ENCODE measurements at places on chromosomes 6 and 20.

GRCh38 chr20:9999645-10000044 lies 35.1 kb upstream of the ANKEF1 start:
- DNase-seq: peak; percentile 15

DNA sequence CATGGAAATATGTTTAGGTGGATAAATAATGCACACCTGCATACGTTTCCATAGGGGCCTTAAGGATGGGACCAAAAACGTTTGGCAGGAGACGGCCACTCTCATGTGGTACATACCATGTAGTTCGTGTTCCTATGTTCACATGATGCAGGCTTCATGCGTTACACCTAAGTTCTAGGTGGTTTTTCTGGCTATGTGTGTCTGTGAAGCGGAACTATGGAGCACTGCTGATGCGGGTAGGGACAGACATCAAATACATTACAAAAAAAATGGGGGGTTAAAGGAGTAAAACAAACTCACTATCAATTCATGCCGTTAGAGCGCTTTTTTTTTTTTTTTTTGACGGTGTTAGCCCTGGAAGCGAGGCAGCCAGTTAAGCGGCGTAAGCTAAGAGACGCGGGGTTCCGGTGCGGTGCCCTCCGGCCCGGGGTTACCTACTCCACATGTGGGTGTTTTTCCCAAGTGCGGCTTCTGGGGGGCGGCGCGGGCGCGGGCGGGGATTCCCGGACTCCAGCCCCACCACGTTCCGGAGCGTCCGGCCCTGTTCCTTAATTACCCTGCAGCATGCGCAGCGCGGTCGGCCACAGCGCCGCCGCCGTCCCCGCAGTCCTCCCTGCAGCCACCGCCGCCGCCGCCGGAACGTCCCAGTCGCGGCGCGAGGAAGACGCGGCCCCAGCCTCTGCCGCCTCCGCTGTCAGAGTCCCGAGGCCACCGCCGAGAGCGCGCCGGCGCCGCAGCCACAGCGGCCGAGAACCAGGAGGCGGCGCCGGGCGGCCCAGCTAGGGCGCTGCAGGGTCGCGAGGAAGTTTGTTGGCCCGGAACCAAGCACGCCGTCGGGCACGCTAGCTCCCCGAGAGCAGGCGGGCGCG lies 648 bp downstream of the COL19A1 start:
- DNase-seq: peak; percentile 74

GRCh38 chr20:51854921-51855320 lies 52.6 kb upstream of the SALL4 start:
- no peak for DNase-seq

DNA sequence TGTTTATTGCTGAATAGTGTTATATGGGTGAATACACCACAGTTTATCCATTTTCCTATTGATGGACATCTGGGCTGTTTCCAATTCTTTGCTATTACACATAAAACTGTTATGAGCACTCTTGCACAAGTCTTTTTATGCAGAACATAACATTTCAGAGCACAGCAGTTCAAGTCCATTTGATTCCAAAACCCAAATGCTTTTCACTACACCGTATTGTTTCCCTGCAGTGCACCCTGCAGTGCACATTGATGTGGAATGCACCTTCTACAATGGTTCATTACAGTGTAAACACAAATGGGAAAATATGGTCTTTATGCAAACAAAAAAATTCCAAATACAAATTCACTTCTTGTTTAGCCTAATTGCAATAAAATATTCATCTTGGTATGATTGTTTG lies 3.6 kb upstream of the SLC2A12 start:
- DNase-seq: no peak

- peak; percentile 57 for DNase-seq
Observed at GRCh38 chr6:19851241-19852089, 14.3 kb downstream of the ID4 start.

- no peak for DNase-seq
Observed at GRCh38 chr6:134626589-134626988, 308.7 kb upstream of the SGK1 start.

- peak; percentile 71 for DNase-seq
Observed at GRCh38 chr20:19252451-19253120, 40.1 kb downstream of the SLC24A3 start.

DNA sequence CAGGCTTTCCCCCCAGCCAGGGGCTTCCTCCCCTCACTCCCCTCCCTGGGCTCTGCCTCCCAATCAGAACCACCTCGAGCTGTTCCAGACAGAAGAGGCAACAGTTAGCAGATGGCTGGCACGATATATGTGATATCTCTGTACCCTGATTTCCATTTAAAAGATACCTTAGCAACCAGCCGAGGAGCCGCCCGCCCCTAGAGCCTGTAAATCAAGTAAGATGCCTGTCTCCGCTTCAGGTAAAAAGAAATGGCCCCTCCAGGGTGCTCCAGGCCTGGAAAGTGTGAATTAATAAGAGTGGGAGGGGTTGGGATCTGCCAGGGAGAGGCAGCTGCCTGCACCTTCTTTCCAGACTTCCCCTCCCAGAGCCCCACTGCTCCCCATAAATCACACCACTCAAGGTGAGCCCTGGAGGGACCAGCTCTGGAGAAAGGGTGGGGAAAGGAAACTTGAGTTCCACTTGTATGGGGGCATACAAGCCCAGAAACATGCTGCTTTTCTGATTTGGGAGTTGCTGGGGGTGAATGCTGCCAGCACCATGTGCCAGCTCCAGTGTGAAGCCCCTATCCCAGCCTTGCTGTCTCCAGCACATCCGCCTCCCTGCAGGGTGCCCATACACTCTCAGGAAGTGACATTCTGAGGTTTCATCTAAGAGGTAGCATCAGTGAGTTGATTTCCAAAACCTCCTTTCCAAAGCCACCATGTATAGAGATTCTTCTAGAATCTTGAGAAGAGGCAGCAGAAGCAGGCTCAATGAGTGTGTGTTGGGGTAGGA lies 148.0 kb downstream of the LRFN2 start:
- peak; percentile 25 for DNase-seq

- no peak for DNase-seq
Observed at GRCh38 chr6:18019539-18020534, 32.4 kb upstream of the KIF13A start.

- DNase-seq: no peak
Observed at GRCh38 chr6:16921399-16922110, 160.3 kb upstream of the ATXN1 start.

DNA sequence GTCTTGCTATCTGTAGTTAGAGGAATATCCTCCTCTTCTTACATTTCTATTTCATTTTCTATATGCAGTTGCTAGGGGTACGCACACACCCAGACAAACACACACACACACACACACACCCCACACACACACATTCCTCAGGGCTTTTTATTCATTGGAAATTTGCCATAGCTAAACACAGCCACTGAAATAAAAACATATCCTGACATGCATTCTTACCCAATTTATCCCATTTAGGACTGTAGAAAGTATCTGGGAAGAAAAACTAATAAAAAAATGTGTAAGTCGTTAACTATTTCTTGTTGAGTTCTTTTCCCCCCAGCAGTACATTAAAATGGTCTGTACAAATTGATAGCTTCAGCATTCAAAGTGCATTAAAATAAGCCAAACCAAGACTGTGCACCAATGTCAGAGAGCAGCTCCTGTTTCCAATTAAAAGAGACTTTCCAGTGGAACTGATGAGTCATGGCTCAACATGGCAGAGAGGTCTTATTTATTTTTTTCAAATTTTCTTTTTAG lies 357.9 kb upstream of the AGPAT4 start:
- no peak for DNase-seq

GRCh38 chr6:139520321-139520768 lies 145.9 kb upstream of the CITED2 start:
- DNase-seq: peak; percentile 50

- DNase-seq: peak; percentile 15
Observed at GRCh38 chr6:14166839-14167238, 49.3 kb downstream of the CD83 start.

GRCh38 chr6:128388380-128388779 lies 132.0 kb downstream of the PTPRK start:
- DNase-seq: no peak

DNA sequence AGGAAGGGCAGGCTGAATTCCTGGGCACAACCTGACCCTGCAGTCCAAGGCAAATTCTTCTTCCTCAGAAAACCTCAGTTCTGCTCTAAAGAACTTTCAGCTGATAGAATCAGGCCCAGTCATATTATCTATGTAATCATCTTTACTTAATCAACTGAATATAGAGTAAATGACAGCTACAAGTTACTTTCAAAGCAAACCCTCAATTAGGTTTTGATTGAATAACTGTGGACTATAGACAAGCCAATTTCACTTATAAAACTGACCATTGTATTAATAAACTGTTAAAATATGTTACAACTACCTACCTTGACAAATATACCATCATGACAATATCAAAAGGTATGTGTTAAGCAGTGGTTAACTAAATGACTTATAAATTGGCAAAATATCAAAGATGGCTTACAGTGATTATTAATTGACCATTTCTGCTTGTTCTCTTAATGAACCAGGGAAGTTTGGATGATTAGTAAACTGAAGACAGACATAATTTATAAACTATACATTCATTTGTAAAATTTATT lies 46.1 kb upstream of the ADGRF5 start:
- DNase-seq: no peak

DNA sequence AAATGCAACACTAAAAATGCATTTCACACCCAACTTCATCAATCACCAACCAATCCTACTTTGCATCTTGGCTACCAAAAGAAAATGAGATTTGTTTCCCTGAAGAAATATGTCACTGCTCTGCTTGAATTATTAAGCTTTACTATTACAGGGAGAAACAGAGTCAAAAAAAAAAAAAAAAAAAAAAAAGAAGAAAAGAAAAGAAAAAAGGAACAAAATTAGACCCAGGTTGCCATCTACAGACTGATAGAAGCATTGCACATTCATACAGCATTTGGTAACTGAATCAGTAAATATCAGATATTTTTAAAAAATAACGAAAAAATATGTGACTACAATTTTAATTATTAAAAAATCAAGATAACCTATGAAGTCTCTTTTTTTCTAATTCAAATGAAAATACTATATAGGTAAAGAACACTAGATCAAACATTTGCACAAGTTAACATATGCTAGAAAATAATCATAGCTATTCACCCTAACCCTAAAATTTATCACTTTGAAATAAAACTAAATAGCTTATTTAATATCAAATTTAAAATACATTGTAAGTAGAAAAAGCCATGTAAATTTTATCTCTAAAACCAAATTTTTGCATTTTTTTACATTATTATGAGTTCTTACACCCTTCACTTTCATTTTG lies 83.3 kb downstream of the DCDC2 start:
- DNase-seq: peak; percentile 52

GRCh38 chr6:30155520-30156261 lies 5.3 kb downstream of the TRIM10 start:
- DNase-seq: no peak

GRCh38 chr6:127520066-127520465 lies 931 bp upstream of the MTCL3 start:
- DNase-seq: peak; percentile 33

- peak; percentile 51 for DNase-seq
Observed at GRCh38 chr20:20666359-20666758, 46.1 kb downstream of the RALGAPA2 start.

DNA sequence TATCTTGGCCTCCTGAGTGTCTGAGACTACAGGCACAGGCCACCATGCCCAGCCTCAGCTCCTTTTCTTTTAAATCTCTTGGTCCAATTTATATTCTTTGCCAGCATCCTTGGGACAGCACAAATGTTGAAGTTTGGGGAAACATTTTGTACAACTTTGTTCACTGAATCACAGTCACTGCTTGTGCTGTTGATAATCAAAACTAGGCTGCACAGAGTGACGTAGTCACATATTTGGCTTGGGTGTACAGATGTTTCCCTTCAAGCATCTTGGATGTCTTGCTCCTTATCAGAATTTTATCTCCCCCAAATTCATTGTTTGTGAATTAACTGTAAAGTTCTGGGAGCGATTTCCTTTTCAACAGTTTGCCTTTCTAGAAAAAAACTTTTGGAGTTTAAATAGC lies 17.9 kb downstream of the CARMIL1 start:
- no peak for DNase-seq

DNA sequence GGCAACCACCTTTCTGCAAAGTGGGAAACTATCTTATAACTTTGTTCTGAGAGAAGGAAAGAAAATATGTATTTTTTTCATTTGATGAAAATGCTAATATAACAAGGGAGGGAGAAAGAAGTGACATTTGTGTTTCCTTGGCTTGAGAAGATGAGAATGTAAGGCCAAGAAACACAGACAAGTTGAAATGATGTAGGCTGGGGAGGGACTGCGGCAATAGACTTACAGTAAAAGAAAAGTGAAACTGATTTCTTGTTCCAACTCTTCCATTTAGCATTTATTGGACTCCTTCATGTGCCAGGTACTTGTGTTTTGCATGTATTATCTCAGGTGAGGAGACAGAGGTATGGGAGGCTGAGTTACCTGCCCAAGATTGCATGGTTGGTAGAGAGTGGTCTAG lies 130.9 kb downstream of the CARMIL1 start:
- DNase-seq: no peak

DNA sequence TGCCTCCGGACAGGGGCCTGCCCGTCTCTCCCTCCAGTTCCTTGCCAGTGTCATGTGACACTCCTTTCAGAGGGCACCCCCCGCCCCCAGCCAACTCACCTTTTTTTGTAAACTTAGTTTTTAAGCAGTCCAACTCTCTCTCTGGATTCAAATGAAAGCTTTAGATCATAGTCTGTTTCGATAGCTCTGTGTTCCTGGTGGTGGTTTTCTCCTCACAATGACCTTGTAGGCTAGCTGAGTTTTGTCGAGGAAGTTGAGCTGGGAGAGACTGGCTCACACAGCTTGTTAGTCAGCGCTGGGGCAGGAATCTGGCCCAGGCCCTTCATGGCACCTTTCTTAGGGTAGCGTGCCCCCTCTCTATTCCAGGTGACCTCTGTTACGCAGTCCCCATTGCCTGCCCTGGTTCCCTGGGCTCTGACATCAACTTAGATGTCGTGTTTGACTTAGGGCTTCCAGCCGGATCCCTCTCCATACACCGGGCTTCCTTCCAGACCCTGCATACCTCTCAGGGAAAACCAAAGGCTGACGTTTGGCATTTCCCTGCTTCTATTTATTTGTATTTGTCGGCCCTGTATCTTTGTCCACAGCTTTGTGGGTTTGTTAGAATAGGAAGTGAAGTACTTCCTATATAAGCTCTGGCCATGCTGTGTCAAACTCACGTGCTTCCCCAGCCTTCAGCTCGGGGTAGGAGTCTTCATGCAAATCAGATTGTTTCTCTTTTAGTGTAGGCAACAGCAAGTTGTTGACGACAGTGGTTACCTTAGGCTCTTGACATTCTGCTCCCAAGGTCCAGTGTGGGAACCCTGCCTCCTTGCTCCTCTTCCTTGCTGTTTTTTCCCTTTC lies 12.7 kb downstream of the IGF2R start:
- DNase-seq: peak; percentile 82

- peak; percentile 18 for DNase-seq
Observed at GRCh38 chr6:168713839-168714238, 272.9 kb downstream of the SMOC2 start.

DNA sequence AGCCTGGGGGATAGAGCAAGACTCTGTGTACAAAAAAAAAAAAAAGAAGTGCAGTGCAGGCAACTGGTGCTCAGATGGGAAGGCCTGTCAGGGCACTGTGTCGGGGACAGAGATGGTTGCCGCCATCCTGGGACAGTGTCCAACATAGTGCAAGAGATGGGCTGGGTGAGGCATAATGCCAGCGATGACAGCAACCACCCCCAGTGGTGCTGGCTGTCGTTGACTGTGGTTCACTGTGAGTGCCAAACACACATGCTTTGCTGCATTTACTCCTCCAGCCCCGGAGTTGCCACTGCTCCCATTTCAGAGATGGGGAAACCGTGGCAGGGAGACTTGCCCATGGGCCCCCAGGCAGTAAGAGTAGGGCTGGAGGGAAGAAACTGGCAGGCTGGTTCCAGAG lies 5.2 kb upstream of the C20orf203 start:
- peak; percentile 60 for DNase-seq
